Activated naive CD4-positive, alpha-beta T cell treated with Interleukin-2 at 50 U/mL for 16 hours (primary cell): ENCODE measurements at places on chromosomes 6 and 20.

GRCh38 chr20:32301719-32302506 is 24.5 kb downstream of the KIF3B start:
- DNase-seq: no peak

- DNase-seq: peak; percentile 58
Observed at GRCh38 chr20:34708621-34709043, 4.5 kb downstream of the TP53INP2 start.

GRCh38 chr6:7148100-7148822 is 40.5 kb downstream of the RREB1 start:
- DNase-seq: no peak

- no peak for DNase-seq
Observed at GRCh38 chr6:163064397-163064796, 336.6 kb downstream of the PACRG start.

GRCh38 chr6:14656078-14656521 is 538.5 kb downstream of the CD83 start:
- DNase-seq: no peak

- no peak for DNase-seq
Observed at GRCh38 chr20:51253280-51253679, 230.4 kb upstream of the KCNG1 start.

DNA sequence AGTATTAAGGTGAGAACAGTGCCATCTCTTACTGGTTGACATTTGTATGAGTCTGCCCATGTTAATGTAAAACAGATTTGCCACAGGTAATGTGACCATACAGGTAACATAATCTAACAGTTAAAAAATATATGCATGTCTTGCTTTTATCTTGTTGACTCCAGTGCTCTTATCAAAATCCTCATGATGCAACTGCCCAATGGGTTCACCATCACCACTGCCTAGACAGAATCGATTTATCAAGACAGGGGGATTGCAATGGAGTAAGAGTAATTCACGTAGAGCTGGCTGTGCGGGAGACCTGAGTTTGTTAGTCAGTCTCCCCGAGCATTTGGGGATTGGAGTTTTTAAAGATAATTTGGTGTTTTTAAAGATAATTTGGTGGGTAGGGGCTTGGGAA is 19.2 kb downstream of the SNX9 start:
- no peak for DNase-seq

- no peak for DNase-seq
Observed at GRCh38 chr20:36271639-36272546, 34.2 kb upstream of the DLGAP4 start.

- DNase-seq: no peak
Observed at GRCh38 chr20:45115386-45115774, 406 bp upstream of the WFDC5 start.
